Neuronal stem cell (in vitro differentiated cells): ENCODE measurements at places on chromosomes 4 and X.

DNA sequence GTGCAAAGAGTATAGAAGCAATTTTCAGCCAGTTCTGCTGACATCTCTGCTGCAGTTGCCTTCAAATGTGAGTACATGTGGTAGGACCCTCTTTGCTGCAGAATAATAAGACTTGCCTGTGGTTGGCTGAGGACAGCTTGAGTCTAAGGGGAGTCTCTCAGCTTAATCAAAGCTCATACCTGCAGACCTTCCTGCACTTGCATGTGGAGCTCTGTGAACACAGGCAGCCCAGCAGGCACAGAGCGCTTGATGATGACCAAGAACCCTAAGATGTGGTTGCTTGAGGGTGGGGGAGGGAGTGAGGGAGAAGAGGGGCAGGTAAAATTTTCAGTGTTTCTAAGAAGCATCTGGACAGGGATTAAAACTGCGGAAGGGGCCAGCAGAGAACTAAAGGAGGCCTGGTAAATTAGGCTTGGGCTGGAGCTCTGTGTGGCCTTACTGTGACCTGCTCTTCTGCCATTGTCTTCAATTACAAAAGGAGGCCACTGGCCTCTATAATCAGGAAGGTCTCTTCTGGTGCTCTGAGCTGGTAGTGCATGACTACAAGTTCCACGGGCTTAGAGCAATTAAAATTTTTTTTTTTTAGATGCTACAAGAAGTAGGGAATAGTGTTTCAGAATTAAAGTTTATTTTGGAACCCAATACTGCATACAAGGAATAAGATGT lies 59.9 kb upstream of the CHRNA9 start:
- no peak for DNase-seq

DNA sequence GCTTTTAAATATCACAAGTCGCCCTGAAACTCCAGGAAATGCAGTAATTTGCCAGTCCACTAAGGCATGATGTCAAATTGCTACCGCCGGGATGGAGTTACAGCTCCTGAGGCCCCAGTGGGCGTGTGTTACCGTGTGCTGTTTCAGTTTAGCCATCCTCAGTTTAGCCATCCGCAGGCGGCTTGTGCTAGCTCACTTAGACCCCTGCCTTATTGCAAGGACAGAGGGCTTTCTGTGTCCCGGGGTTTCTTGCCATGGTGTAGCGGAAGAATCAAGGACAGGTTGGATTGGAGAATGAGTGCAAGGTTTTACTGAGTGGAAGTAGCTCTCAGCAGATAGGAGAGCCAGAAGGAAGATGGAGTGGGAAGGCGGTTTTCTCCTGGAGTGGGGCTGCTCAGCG lies 33.8 kb upstream of the LRBA start:
- no peak for DNase-seq

- no peak for DNase-seq
Observed at GRCh38 chr4:100019821-100020220, 69.7 kb upstream of the H2AZ1 start.

GRCh38 chr4:74583089-74583700 lies 138.3 kb downstream of the AREG start:
- DNase-seq: no peak

GRCh38 chr4:133147921-133148689 lies 989 bp upstream of the PCDH10 start:
- peak; percentile 41 for DNase-seq

- no peak for DNase-seq
Observed at GRCh38 chrX:131216828-131217227, 72.3 kb downstream of the IGSF1 start.

GRCh38 chr4:773214-773613 lies 52.7 kb downstream of the CPLX1 start:
- no peak for DNase-seq

GRCh38 chr4:10605031-10605430 lies 79.5 kb downstream of the CLNK start:
- DNase-seq: no peak

- no peak for DNase-seq
Observed at GRCh38 chr4:127772769-127773671, 9.1 kb upstream of the HSPA4L start.

DNA sequence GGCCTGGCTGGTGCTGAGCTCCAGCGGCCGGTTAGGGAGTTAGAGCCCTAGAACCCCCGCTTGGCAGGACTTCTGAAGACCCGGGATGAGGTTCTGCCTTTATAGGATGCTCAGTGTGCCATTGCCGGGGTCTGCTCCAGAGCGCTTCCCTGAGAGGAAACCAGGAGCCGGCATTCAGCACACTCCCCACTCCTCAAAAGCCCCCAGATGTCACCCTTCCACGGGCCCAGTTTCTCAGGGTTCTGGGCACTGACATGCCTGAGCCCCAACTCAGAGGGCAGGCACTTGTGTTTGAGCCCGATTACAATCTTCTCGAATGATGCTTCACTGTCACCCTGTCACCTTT lies 6.5 kb downstream of the NKX3-2 start:
- DNase-seq: no peak

DNA sequence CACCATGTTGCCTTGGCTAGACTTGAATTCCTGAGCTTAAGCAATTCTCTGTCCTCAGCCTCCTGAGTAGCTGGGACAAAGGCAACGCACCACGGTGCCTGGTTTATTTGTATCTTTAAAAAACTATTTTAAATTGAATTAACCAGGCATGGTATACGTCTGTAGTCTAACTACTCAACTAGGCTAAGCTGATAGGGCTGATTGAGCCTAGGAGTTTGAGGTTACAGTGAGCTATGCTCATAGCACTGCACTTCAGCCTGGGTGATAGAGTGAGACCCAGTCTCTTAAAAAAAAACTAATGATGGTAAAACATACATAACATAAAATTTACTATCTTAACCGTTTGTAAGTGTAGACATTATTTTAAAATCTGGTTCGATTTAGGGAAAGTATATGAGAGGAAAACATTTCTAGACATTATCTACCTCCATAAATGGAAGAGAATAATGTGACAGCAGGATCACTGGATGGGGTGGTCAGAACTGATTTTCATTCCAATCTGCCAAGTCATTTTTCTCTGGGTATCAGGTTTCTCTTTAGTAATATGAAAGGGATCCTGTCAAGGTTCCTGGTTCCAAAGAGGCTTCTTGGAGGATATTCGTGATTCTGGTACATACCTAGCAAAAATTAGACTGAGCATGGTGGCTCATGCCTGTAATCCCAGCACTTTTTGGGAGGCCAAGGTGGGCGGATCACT lies 8.7 kb upstream of the ITGB1BP2 start:
- no peak for DNase-seq

DNA sequence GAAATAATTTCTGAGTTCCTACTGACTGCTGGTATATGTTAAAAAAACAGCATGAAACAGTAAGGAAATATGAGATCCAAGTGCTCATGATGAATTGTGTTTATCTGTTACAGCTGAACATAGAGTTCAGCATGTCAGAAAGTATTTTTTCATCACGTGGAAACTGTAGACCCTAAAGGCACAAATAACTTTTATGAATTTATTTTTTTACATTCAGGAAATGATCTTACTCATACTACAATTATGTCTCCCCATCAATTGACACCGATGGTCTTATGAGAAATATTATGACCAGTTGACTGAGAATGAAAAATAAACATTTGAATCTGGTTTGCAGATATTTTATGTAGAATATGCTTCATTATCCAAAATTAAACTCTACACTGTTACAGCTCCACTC lies 283.1 kb upstream of the SPANXN4 start:
- no peak for DNase-seq

DNA sequence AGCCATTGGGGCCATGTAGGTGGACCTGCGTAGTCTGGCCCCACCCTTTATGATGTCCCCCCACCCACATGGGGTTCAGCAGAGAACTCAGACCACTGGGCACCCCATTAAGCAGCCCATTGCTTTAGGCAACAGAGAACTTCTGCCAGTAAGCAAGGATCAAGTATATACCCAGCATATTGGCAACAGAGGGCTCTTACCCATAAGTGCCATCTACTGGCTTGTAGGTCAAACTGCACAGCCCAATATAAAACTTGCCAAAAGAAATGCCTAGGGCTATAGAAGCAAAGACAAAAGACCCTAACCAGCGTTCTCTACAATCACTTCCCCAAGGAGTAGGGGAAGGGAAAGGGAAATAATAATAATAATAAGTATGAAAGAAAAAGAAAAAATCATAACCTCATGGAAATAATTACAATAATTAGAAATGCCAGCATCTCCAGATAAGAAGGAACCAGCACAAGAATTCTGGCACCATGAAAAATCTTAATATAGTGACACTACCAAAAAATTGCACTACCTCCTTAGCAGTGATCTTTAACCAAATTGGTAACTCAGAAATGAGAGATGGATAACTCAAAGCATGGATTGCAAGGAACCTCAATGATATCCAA lies 1090.7 kb downstream of the FAT4 start:
- no peak for DNase-seq

DNA sequence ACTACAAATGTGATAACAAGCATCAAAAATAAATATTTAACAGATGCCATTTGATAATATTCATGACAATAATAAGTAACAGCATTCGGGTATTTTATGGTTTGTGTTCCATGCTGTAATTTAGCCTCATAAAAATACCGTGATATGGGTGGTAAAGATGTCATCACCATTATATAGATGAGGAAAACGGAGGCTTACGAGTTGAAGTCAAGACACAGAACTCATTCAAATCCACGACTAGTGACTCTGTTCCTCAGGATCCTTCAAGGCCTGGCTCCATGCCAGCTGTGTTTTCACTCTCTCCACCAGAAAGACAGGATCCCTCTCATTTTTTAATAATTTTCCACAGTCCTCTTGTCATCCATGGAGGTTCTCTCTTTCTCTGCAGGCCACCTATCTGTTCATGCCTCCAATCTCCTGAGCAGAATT lies 94.5 kb downstream of the APBB2 start:
- no peak for DNase-seq

GRCh38 chr4:106627051-106627450 lies 258.5 kb upstream of the GIMD1 start:
- DNase-seq: no peak

GRCh38 chr4:166153548-166153947 lies 280.5 kb downstream of the TLL1 start:
- no peak for DNase-seq

- DNase-seq: no peak
Observed at GRCh38 chrX:17433965-17434364, 59.0 kb downstream of the NHS start.

DNA sequence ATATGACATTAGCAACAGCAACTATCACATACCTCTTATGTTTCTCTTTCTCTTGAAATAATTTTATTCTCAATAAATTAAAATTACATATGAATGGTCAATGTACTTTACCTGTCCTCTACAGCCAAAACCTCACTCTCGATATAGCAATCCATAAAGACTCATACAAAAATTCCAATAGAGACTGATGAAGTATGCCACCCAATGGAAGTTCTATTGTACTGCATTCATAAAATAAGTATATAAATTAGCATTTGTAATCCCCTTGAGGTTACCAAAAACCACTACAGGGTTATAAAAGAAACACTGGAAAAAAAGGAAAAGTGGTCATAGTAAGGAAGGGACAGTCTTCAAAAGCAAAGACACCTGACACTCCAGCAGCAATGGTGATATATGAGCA lies 32.8 kb downstream of the CLDN2 start:
- DNase-seq: no peak

GRCh38 chr4:2255501-2256155 lies 6.3 kb downstream of the MXD4 start:
- DNase-seq: no peak

DNA sequence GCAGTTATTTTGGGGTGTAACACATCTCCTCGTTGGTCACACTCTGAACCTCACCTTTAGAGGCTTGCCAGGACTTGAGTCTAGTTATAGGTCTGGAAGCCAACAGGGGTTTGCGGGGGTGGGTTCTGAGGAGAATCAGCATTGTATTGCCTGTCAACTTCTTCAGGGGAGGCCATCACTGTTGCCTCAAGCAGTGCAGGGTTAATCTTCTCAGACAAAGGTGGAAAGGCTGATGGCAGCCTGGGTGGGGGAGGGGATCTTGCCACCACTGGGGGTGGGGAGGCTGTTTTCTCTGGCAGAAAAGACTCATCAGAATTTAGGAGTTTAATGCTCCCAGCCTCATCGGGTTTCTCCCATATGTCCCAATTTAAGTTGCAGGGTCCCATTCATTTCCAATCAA lies 387.8 kb downstream of the PRR32 start:
- DNase-seq: peak; percentile 18

- DNase-seq: no peak
Observed at GRCh38 chr4:25104591-25104990, 55.7 kb downstream of the SEPSECS start.

GRCh38 chr4:54004463-54004862 lies 59.9 kb downstream of the CHIC2 start:
- no peak for DNase-seq

DNA sequence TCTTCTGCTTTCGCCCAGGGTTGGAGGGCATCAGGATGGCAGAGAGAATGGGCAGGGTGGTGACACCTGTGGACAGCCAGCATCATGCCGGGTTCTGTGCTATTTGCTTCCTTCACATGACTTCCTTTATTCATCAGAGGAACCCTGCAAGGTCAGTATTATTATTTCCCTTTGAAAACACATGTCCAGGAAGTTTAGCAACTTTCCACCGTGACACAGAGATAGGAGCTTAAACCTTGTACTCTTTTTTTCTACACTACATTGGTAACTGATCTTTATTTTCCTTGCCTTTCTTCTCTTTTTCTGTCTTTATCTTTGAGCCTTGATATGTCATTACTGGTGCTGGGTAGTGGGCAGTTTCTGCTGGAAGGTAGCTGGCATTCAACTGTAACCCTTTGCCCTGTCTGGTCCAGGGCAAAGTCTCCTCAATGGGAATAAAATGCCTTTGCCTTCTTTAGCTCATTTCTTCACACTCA lies 5.0 kb upstream of the MGST2 start:
- DNase-seq: no peak

DNA sequence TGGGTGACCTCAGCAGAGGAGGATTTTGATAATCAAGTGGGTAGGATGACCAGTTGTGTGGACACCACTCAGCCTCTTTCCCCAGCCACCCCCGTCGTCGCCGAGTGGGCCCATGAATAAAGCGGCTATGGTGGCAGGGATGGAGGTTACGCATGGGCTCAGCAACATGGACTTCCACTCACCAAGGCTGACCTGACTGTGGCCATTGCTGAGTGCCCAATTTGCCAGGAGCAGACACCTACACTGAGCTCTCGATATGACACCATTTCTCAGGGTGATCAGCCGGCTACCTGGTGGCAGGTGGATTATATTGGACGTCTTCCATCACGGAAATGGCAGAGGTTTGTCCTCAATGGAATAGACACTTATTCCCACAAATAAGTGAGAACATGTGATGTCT lies 361.3 kb downstream of the KLHL4 start:
- no peak for DNase-seq

- DNase-seq: no peak
Observed at GRCh38 chr4:25650311-25650710, 5.3 kb upstream of the SLC34A2 start.

DNA sequence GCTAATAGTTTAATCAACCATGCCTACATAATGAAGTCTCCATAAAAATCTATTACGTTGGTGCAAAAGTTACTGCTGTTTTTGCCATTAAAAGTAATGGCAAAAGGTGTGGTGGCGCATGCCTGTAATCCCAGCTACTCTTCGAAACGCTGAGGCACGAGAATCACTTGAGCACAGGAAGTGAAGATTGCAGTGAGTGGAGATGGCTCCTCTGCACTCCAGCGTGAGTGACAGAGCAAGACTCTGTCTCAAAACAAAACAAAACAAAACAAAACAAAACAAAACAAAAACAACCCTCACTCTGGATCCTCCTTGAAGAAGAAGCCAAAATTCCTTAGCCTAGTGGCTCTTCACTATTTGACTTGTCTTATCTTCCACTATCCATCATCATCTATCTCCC lies 78.0 kb downstream of the MSN start:
- DNase-seq: no peak

GRCh38 chr4:184833046-184833838 lies 7.5 kb upstream of the ACSL1 start:
- no peak for DNase-seq
